ENCODE measurements at places on chromosomes 11 and 22.

GRCh38 chr11:110470716-110471115 is 41.0 kb downstream of the FDX1 start:
- no peaks in the 10 kb centered on the region for H3K27me3 ChIP-seq
- H3K27ac ChIP-seq: no peak overlapping the region

- H3K27me3 ChIP-seq: peaks cover 5% of the 10 kb centered on the region
- no peak overlapping the region for H3K4me3 ChIP-seq
- no peak overlapping the region for H3K27ac ChIP-seq
These were observed 64.7 kb upstream of the CD5 start for GRCh38 chr11:61037441-61038093.

- no peaks in the 10 kb centered on the region for H3K27me3 ChIP-seq
- DNase-seq: no peak
- H3K36me3 ChIP-seq: no peaks in the 10 kb centered on the region
- H3K27ac ChIP-seq: no peak overlapping the region
These were observed 39.1 kb downstream of the TMEM123 start for GRCh38 chr11:102413497-102413896.

DNA sequence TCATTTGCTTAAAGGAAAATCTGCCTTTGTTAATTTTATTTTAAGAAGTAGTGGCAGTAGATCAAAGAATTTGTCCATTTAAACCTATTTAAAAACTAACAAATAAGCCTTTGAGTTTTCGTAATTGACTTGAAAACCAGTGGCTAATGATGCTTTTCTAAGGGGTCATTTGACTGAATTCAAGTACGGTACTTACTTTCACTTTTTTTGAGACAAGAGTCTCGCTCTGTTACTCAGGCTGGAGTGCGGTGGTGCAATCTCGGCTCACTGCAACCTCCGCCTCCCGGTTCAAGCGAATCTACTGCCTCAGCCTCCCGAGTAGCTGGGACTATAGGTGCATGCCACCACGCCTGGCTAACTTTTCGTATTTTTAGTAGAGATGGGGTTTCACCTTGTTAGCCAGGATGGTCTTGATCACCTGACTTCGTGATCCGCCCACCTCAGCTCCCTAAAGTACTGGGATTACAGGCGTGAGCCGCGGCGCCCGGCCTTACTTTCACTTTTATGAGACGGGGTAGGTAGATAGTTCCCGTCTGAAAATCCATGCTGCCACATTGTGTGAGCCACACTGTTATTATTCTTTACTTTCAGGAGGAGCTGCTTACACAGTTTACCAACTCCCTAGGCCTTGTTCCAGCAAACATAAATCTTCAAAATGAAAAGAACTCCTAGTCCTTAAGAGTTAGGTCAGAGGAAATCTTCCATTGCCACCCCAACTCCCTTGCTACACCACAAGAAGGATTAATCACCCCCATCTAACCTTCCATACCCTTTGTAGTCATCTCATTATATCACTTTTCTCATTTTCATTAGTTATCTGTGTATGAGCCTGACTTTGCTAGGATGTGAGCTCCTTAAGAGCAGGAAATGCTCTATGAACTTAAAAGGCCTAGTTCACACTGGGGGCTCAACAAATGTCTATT is 926.6 kb upstream of the CCDC90B start:
- no peaks in the 10 kb centered on the region for H3K27me3 ChIP-seq
- no peaks in the 10 kb centered on the region for H3K4me1 ChIP-seq
- H3K4me3 ChIP-seq: no peak overlapping the region

DNA sequence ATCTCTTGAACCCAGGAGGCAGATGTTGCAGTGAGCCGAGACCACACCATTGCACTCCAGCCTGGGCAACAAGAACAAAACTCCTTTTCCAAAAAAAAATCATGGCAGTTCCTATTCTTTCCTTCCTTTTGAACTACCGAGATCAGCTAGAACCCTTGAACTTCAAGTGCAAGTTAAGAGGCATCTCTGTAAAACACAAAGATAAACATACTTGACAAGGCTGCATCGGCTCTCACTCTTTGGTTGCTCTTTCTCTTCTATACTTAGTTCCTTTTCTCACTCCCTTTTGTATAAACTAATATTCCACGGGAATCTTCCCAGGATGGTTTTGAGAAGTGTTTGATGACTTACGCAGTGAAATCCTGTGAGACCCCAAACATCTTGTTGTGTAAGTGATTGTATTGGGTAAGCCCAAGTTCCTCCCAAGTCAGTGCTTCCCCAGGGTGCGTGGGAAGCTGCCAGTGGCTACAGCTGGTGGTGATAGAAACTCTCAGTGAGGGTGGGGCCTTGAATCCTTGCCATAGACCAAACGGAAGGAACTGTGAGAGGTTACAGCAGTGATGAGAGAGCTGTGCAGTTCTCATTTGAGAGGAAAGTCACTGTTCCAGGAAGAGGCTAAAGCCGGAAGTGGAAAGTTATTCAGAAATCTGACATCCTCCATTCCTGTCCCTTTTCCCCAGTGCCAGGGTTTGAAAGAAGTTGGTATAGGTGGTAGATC is 24.1 kb upstream of the CDC42EP2 start:
- peak; percentile 100 for DNase-seq
- H3K4me1 ChIP-seq: peaks cover 32% of the 10 kb centered on the region
- peak overlapping the region; percentile 100 for H3K27ac ChIP-seq
- peaks cover 4% of the 10 kb centered on the region for H3K36me3 ChIP-seq
- H3K4me3 ChIP-seq: no peak overlapping the region

- no peaks in the 10 kb centered on the region for H3K36me3 ChIP-seq
- no peaks in the 10 kb centered on the region for H3K27me3 ChIP-seq
- H3K4me3 ChIP-seq: no peak overlapping the region
- no peaks in the 10 kb centered on the region for H3K4me1 ChIP-seq
- DNase-seq: peak; percentile 17
These were observed 39.4 kb downstream of the GLYATL2 start for GRCh38 chr11:58805065-58805464.

DNA sequence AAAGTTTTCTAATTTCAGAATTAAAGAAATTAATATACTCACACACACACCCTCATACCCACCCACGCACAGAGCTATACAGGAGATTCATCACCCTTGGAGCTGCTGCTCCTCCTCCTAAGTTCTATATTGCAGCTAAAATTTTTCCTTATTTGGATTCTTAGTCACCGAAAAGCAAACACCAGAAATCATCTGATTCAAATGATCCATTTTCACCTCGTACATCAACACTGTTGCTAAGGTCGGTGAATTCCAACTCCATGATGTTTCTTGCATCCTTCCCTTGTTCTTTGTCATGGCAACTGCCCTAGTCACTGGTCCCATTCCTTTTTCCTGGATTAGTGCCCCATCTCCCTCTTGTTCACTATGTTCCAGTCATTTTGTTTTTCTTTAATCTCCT is 286.2 kb downstream of the GRM5 start:
- no peaks in the 10 kb centered on the region for H3K36me3 ChIP-seq
- H3K4me1 ChIP-seq: no peaks in the 10 kb centered on the region
- no peak overlapping the region for H3K4me3 ChIP-seq
- H3K27ac ChIP-seq: peak overlapping the region; percentile 63
- DNase-seq: peak; percentile 77

GRCh38 chr22:44335066-44335839 is 22.5 kb upstream of the SHISAL1 start:
- H3K27me3 ChIP-seq: peaks cover 17% of the 10 kb centered on the region
- no peak overlapping the region for H3K27ac ChIP-seq
- no peak for DNase-seq
- no peaks in the 10 kb centered on the region for H3K36me3 ChIP-seq
- no peak overlapping the region for H3K4me3 ChIP-seq
- peaks cover 2% of the 10 kb centered on the region for H3K4me1 ChIP-seq
